Stimulated activated CD8-positive, alpha-beta memory T cell treated with anti-CD3 and anti-CD28 coated beads, Interleukin-12 subunit alpha, Interleukin-12 subunit beta, amount 100 ng/mL, for 1 hour (primary cell): ENCODE measurements at places on chromosomes 5 and 9.

GRCh38 chr9:135618866-135619598 is 20.3 kb downstream of the GLT6D1 start:
- DNase-seq, result no peak

DNA sequence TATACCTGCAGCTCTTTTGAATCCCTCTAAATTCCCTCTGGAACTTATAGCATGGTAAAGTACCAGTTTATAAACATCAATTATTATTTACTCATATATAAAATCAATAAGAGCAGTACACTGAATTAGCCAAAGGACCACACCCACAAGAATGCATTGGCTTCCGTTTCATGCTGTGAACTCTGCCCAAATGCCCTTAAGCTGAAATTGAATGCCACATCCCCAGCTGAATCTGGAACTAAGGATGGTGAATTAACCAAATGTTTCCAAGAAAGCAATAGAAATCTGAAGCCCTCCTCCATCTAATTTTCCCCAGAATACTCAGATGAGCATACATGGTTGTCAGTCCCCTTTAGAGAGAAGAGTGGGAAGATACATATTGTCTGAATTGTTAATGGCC is 436.4 kb upstream of the FTMT start:
- no peak for DNase-seq

GRCh38 chr9:28922891-28923290 is 1349.6 kb upstream of the C9orf72 start:
- DNase-seq, result no peak

DNA sequence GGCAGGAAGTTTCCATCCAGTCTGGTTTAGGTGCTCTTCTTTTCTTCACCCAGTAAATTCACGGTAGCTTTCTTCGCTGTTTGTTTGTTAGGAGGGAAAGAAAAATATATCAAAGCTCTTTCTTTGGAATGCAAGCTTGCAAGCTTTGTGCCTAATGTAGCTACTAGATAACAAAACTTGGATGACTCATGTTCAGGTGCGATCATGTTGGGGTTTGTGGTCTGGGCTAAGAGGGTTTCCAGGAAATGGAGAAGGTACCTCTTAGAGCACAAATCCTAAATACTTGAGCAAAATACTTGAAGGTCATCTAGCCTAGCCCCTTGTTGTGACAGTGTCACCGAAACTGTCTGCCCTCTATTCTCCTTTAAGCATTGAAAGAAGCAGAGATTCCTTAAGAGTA is 17.7 kb downstream of the SRP19 start:
- DNase-seq, result peak; percentile 21

DNA sequence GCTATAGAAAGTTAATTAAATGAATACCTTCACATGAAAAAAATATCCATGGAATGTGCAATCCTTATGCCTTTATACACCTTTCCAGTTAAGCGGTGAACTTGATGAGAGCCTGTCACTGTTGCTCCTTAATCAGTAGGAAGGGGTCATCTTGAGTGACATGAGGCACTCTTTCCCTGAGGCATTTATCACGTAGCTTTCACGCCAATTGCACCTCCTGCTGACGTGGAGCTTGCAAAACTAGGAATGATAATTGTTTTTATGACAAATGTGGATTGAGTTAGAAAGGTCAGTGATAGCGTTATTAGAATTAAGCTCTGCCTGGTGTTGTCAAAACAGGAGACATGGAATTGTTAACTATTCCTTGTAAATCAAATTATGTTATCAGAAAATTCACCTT is 79.7 kb downstream of the SLF1 start:
- no peak for DNase-seq

- DNase-seq, result no peak
These were observed 4.7 kb downstream of the TLE1 start for GRCh38 chr9:81684635-81685034.

- DNase-seq, result no peak
These were observed 61.2 kb upstream of the TAF11L2 start for GRCh38 chr5:17436761-17437221.

GRCh38 chr5:50415912-50416311 is 25.2 kb downstream of the EMB start:
- DNase-seq, result no peak

DNA sequence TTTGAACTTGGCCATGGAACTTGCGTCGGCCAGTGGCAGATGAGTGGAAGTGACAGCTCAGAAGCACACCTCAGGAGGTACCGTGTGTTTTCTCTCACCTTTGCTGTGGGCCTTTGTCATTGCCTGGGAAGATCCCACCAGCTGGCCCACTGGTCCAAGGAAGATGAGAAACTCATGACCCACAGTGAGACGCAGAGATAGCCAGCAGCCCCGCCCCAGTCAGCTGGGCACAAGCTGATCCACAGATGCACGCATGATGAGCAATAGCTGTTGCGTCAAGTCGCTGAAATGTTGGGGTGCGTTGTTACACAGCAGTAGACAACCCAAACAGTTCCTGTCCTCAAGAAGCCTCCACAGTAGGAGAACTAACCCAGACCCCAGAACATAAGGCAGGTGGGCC is 30.8 kb upstream of the UNC5A start:
- DNase-seq, result no peak

DNA sequence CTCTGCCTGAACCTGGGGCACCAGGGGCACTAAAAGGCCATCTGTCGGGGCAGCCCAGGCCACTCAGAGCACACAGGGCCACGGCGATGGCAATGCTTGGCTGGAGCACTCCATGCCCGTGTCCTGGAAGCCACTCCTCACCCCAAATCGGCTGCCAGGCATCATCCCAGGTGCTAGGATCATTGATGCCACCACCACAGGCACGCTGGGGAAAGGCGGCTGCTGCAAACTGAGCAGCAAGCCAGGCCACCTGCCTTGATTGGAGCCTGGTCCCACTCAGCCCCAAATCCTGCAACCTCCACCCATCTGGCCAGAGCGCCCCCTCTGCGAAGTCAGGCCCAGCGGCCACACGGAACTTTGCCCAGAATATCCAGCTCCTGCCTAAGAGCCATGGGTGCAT is 67.8 kb downstream of the DEPDC1B start:
- DNase-seq, result no peak

DNA sequence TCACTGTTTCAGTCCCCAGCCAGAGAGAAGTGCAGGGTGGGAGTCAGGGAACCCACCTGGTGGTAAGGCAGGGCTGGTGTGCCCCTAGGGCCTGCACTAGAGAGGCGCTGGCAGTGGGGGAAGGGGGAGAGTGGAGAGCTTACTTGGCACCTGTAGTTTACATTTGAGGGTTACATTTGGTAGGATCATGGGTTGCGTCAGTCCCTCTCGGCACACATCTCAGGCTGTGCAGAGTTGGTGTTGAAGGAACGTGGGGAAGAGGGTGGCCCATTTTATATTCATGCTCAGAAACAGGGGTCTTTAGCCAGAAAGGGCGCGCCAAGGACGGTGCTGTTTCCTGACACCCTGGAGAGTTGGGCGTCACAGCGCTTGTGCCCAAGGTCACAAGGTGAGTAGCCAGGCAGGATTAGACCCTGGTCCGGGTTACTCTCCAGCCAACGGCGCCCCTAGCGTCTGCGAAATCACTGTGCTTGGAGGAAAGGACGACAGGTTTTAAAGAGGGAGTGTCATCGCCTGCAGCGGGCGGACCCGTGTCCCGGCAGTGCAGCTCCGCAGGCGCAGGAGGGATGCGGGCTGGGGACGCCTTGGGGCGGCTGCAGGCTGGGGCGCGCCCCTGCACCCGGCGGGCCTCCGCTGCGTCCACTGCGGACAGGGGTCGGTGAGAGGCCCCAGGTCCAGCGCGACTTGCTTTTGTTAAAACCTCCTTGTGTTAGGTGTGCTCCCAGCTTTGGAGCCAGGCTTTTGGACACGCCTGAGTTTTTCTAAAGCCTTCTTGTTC is 272.6 kb downstream of the FANCC start:
- no peak for DNase-seq

DNA sequence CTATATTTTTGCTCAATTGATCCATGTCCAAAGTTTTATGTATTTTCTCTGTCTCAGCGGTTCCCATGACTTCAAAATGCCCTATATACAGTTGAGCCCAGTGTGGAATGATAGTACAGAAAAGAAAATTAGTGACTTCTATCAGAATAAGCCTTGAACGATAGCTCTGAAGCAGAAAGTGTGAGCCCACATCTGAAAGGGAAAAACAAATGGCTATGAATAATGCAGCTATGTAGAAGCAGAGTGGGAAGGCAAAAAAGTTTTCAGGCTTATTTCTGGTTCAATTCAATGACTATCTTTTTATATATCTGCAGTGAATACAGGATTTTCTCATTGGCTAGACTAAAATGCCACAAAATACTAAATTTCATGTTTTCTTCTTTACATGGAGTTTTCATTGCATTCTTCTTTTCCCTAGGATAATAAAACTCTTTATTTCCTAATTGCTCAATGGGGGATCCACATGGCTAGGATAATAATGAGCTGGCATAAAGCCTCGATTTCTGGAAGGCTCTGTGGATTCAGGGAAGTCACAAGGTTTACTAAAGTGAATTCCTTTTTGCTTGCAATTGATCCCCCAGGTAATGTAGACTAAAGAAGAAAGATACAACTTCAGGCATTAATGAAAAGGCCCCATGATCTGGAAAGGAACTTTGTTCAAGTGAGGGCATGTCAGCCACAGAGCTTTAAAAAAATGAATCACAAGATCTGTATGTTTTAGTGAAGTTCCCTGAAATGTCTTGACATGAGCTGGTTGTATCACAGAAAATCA is 377.0 kb upstream of the RIOK2 start:
- no peak for DNase-seq

- DNase-seq, result no peak
These were observed 71.9 kb downstream of the AMBP start for GRCh38 chr9:114006155-114006550.

DNA sequence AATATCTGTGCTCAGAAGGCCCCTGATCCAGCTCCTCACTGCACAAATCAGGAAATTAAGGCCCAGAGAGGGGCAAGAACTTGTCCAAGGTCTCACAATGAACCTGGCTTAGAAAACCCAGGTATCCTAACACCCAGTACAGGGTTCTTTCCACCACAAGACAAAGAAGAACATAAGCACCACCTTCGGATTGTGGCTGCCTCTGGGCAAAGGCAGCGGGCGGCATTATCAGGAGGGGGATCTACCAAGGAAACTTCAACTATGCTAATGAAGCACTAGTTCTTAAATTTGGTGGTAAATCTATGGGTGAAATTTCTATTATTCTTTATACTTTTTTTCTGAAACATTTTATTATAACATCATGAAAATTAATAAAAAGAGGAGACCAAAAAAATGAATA is 17.9 kb downstream of the ANXA6 start:
- no peak for DNase-seq

DNA sequence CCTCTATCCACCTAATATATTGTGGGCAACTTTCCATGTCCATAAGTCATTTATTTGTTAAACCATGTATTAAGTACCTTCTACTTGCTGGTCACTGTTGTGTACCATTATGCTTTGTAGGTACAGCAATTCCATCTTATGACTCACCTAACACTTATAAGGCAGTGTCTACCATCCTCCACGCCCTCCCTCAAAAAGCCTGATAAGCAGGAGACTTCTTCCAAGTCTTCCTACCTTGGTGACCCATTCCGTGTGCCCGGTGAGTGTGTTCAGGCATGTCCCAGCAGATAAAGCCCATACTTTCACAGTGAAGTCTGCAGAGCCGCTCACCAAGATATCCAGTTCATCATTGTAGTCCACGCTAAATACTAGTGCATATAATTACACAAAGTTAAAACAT is 17.4 kb downstream of the FBXW2 start:
- no peak for DNase-seq

DNA sequence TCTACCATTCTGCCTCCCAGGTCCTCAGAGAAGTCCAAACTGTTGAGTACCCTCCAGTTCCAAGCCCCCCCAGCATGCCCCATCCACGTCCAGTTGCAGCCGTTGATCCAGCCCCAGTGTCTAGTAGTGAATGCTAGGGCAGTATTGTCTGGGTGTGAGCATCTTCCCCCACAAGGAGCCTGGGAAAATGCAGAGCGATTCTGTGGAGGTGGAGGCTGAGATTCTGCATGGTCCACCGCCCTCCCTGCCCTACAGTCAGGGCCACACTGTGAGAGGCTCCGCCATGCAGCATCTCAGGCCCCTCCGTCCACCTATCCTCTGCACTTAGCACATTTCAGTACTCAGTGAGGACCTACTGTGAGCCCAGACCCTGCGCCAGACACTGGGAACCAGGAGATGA is 135.9 kb downstream of the GABBR2 start:
- DNase-seq, result no peak

DNA sequence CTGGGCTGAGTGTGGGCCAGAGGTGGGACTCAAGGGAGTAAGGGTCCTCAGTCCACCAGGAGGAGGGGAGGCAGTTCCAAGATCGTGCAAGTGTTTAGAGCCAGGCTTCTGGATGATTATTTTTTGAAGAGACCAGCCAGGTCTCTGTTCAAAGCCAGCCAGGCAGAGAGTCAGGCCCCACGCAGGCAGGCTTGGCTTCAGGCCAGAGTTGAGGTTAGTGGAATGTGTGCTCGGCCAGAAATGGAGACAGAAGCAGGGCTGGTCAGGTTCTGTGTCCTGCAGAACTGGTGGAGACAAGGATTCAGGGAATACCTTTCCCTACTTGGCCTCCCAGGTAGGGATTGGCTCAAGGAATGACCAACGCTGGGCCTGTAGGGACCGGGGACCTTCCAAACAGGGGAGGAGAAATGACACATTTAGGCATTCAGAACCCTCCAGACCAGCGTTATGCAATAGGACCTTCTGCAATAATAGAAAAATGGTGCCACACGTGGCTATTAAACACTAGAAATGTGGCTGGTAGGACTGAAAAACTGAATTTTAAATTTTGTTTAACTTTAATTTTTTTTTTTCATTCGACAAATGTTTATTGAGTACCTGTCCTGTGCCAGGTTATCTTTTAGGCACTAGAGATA is 106.2 kb downstream of the CMYA5 start:
- DNase-seq, result no peak

GRCh38 chr5:129410488-129410887 is 49.6 kb upstream of the ADAMTS19 start:
- no peak for DNase-seq

- no peak for DNase-seq
These were observed 87.8 kb upstream of the TLR4 start for GRCh38 chr9:117616431-117616831.

GRCh38 chr9:124272979-124273378 is 15.2 kb downstream of the NEK6 start:
- no peak for DNase-seq

DNA sequence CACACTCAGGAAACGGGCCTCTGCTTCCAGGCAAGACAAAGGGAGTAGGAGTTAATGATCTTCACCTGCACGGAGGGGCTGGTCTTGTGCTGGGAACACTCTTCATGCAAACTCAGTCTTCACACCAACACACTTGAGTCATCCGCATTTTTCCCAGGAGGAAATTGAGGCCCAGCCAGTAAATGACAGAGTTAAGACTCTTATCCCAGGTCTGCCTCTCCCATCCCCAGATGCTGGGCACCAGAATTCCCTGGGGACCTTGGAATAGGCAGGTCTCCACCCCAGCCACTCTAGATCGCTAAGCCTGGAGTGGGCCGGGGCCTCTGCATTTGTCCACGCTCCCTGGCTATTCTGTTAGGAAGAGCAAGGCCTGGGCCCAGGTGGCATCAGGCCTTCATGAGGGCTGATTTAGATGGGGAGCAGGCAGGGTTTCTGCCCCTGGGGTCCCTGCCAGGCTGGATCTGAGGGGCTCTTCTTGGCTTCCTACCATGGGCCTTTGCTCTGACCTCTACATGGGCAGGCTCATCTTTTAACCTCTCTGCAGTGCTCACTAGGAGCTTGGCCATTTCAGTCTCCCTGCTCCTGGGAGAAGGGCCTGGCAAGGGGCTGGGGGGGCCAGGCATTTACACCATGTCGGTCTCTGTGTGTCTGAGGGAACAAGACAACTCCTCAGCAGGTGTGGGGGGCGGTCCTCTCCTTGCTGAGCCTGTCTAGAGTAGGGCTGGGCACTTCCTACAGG is 77.3 kb downstream of the AMBP start:
- no peak for DNase-seq
